Immature natural killer cell (primary cell): ENCODE measurements at places on chromosomes 4 and X. TPM values are rescaled to one million over a fixed set of nuclear protein-coding genes. Genes with fewer than 3 reads are reported as not detected.
A peak's percentile ranks its signal among the peaks of the same experiment; 100 is the strongest.

The CFI gene
- polyA plus RNA-seq = not detected

The SFRP2 gene
- not detected for polyA plus RNA-seq

The GIMD1 gene
- not detected for polyA plus RNA-seq

The EGFL6 gene
- polyA plus RNA-seq = not detected

The ASB5 gene
- not detected for polyA plus RNA-seq

The NAT8L gene
- polyA plus RNA-seq = not detected

The BST1 gene
- polyA plus RNA-seq = 2.0 TPM

The IL2 gene
- not detected for polyA plus RNA-seq

The GC gene
- polyA plus RNA-seq = not detected

The CXCL6 gene
- not detected for polyA plus RNA-seq

- H3K4me1 ChIP-seq = peaks cover 21% of the 10 kb centered on the region
- H3K4me3 ChIP-seq = peak overlapping the region; percentile 82
- no peak for DNase-seq
- H3K27ac ChIP-seq = no peak overlapping the region
Measured at GRCh38 chr4:81030981-81031791, 678 bp downstream of the BMP3 start.

GRCh38 chr4:23828020-23828715, 61.7 kb downstream of the PPARGC1A start:
- no peak for DNase-seq
- no peaks in the 10 kb centered on the region for H3K36me3 ChIP-seq
- no peaks in the 10 kb centered on the region for H3K27me3 ChIP-seq

GRCh38 chr4:56752985-56753384, 68.5 kb downstream of the SPINK2 start:
- DNase-seq = no peak
- H3K27ac ChIP-seq = no peak overlapping the region
- H3K4me3 ChIP-seq = no peak overlapping the region
- peaks cover 7% of the 10 kb centered on the region for H3K36me3 ChIP-seq

GRCh38 chr4:57490520-57491255, 380.5 kb upstream of the IGFBP7 start:
- no peak for DNase-seq
- no peak overlapping the region for H3K27ac ChIP-seq
- no peaks in the 10 kb centered on the region for H3K36me3 ChIP-seq
- H3K27me3 ChIP-seq = no peaks in the 10 kb centered on the region

DNA sequence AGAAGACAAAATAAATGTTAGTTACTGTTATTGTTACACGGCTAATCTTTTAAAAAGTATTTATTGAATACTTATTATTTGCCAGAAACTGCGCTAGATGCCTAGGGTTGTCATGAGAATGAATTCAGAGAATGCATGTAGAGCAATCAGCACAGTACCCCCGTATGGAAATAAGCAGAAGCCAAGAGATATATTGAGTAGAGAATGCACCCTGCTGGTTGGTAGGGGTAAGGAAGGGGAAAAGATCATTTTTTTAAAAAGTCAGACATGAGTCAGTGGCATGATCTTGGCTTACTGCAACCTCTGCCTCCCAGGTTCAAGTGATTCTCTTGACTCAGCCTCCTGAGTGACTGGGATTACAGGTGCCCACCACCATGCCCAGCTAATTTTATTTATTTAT, 13.1 kb upstream of the DRP2 start:
- DNase-seq = no peak
- no peak overlapping the region for H3K27ac ChIP-seq
- no peak overlapping the region for H3K4me3 ChIP-seq

GRCh38 chrX:107804427-107804826, 21.2 kb upstream of the MID2 start:
- no peak overlapping the region for H3K4me3 ChIP-seq
- no peak overlapping the region for H3K27ac ChIP-seq
- H3K4me1 ChIP-seq = no peaks in the 10 kb centered on the region

GRCh38 chr4:71501992-71502391, 163.2 kb downstream of the SLC4A4 start:
- peaks cover 15% of the 10 kb centered on the region for H3K36me3 ChIP-seq
- no peak overlapping the region for H3K4me3 ChIP-seq
- peaks cover 7% of the 10 kb centered on the region for H3K4me1 ChIP-seq
- DNase-seq = no peak
- H3K27me3 ChIP-seq = peaks cover 2% of the 10 kb centered on the region

DNA sequence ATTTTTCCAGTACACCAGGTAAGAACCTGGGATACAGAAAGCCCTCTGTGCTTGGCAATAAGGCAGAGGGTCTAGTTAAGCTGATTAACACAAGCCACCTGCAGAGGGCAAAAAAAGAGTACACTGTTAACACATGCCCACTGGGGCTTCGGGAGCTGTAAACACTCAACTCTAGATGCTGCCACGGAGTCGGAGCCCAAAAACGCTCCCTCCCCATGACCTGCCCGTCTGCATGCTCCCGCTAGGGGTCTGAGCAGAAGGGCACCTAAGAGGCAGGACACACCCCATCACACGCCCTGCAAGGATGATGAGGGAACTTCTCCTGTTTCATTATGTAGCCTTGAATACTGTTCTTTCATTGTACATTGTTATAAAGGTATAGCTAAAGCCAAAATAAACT, 715.6 kb upstream of the AADAT start:
- DNase-seq = no peak
- H3K4me1 ChIP-seq = no peaks in the 10 kb centered on the region
- no peak overlapping the region for H3K4me3 ChIP-seq
- peaks cover 2% of the 10 kb centered on the region for H3K27me3 ChIP-seq

DNA sequence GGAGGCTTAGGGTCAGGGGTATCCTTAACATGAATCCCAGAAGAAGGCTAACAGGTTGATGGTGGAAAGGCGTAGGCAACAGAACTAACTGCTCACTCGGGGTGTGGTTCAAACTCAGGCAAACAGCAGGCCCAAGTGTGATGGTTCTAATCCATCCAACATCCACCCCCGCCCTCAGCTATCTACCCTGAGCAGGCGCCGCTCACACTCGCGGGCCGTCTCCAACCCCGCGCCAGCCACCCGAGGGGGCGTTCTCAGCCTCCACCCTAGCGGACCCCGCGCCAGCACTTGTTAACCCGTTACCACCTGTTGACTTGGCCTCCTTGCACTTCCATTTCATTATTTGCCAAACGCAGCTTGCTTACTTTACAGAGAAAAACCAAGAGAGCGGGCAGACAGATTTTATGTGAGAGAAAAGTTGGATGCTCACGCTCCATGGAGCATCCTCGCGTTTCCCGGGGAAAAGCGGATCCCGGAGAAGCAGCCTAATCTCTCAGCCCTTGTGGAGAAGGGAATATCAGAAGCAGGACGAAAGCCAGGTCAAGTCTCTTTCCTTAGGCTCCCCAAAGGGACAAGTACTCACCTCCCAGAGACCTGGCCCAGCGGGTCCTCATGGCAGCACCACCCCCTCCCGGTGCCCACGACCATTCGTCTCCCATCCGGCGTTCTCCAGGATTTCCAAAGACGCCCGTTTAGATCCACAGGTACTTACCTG, 773 bp downstream of the SNCA start:
- H3K27ac ChIP-seq = no peak overlapping the region
- no peak for DNase-seq
- peaks cover 11% of the 10 kb centered on the region for H3K27me3 ChIP-seq
- H3K4me1 ChIP-seq = peaks cover 34% of the 10 kb centered on the region
- H3K36me3 ChIP-seq = no peaks in the 10 kb centered on the region

DNA sequence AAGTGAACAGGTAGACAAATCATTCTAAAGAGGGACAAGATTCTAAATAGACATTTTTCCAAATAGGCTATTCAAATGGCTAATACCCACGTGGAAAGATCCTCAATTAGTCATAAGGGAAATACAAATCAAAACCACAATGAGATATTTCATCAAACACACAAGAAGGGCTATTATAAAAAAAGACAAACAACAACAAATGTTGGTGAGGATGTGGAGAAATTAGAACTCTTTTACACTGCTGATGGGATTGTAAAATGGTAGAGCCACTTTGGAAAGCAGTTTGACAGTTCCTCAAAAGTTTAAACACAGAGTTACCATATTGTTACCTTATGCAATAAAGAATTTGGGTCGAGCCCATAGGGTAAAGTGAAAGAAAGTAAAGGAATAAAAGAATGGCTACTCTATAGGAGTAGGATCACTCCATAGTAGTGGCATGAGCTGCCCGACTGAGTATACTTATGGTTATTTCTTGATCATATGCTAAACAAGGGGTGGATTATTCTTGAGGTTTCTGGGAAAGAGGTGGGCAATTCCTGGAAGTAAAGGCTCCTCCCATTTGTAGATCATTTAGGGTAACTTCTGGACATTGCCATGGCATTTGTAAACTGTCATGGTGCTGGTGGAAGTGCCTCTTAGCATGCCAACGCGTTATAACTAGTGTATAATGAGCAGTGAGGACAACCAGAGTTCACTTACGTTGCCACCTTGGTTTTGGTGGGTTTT, 58.9 kb upstream of the FAM9C start:
- DNase-seq = no peak
- peaks cover 22% of the 10 kb centered on the region for H3K4me1 ChIP-seq
- peak overlapping the region; percentile 15 for H3K27ac ChIP-seq
- no peak overlapping the region for H3K4me3 ChIP-seq
- H3K36me3 ChIP-seq = no peaks in the 10 kb centered on the region

- no peaks in the 10 kb centered on the region for H3K4me1 ChIP-seq
- H3K36me3 ChIP-seq = no peaks in the 10 kb centered on the region
- H3K27ac ChIP-seq = no peak overlapping the region
- no peaks in the 10 kb centered on the region for H3K27me3 ChIP-seq
- no peak overlapping the region for H3K4me3 ChIP-seq
- no peak for DNase-seq
Measured at GRCh38 chr4:31929676-31930345, 1209.6 kb downstream of the PCDH7 start.

DNA sequence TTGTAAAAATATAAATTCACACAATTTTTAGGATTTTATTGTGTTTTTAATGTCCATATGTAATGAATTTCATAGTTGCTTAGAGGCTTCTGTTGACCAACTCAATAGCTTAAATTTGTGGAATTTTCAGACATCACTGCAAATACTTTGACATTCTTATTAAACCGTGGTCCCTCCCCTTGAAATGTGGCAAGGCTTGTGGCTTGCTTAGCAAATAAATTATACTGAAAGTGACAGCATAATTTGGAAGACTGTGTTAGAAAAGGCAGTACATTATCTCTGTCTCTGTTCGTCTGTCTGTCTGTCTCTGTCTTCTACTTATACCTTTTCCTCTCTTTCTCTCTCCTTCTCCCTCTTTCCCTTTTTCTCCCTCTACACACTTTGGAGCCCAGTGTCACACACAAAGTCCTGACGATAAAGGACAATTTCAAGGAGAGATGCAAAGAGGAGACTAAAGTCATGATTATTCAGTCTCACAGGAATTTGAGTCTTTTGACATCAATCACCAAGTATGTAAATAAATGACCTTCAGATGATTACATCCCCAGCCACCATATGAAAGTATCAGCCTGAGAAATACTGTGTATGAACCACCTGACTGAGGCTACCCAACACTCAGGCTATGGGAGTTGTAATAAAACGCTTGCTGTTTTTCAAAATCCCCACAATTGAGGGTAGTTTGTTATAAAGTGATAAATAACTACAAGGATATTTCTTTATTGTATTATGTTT, 21.0 kb upstream of the UGT2B7 start:
- H3K4me3 ChIP-seq = no peak overlapping the region
- H3K27me3 ChIP-seq = no peaks in the 10 kb centered on the region
- no peak for DNase-seq

DNA sequence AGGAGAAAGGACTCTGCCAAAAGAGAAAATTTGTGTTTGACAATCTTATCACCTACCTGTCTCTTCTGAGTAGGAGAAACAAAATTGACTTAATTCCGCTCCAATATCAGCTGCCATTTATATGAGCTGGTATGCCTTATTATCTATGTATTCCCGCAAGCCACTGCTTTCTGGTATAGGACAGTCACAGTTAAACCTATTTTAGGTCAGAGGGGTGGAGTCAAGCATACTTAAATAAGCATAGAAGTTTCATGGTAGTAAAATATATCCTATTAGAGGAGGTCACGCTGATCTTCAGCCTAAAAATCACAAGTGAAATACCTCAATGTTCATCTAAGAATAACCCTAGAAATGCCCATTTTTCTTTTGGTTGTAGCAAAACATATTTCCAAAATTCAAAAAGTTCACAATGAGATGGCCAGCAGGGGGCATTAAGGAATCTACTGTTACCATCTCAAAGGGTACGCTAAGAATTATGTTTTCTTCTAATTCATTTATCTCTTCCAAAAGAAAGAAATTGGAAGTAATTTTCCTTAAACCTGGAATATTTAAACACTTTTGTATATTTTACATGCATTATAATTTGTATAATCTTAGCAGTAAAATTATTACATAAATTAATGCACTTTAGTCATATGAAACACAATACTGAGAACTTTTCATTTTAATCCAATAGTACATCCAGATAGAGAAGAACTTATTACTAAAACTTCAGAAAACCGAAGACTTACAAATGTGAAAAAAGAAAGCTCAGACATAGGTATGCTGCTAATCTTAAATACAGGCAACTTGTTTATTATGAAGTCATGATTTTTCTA, 10.5 kb downstream of the PPAT start:
- DNase-seq = peak; percentile 45
- no peak overlapping the region for H3K4me3 ChIP-seq
- H3K4me1 ChIP-seq = no peaks in the 10 kb centered on the region
- no peaks in the 10 kb centered on the region for H3K36me3 ChIP-seq
- H3K27me3 ChIP-seq = no peaks in the 10 kb centered on the region
- H3K27ac ChIP-seq = no peak overlapping the region

- H3K27me3 ChIP-seq = peaks cover 4% of the 10 kb centered on the region
- H3K36me3 ChIP-seq = no peaks in the 10 kb centered on the region
- H3K4me1 ChIP-seq = no peaks in the 10 kb centered on the region
Measured at GRCh38 chr4:55385201-55385649, 10.5 kb upstream of the TMEM165 start.

DNA sequence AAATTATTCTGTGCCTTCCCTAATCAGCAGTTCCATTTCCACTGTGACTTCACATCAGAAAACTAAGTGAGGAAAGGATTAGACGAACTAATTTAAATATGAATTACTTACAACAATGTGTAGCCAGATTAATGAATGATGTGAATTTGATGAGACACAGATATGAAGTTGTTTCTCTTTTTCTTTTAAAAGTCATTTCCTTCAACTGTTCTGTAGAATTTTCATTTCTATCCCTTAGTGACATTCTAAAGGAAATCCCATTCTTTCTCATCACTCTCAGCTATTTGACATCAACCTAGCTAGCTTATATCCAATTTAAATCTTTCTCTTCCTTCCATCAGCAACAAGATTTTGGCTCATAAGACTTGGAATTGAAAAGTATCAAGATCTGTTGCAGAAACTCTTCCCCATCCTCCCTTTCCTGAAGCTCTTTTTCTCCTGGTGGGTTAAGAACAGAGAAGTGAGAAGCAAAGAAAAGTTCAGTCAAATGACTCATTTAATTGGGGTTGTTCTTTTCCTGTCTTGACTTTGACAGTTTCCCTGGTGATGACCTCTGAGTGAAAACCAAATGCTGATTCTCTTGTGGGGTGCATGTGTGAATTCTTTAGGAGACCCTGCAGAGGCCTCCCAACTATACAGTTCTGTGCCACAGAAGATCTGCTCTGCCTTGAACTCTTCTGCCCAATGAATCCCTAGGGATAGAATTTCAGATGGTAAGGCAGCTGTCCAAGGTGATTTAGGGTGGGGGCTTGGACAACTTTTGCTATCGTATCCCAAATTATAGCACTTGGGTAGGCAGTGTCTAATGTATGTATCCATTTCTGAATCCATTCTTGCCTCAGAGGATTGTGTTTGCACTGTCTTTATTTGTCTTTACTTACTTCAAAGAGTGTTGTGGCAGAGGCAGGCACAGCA, 232.5 kb upstream of the GPRIN3 start:
- H3K4me1 ChIP-seq = no peaks in the 10 kb centered on the region
- H3K4me3 ChIP-seq = no peak overlapping the region
- peaks cover 9% of the 10 kb centered on the region for H3K36me3 ChIP-seq
- H3K27me3 ChIP-seq = peaks cover 2% of the 10 kb centered on the region
- DNase-seq = no peak

GRCh38 chr4:78776079-78776728, at the start of gene BMP2K:
Gene BMP2K (plus strand): TSS chr4:78776350. CDS start chr4:78776544, 194 bp downstream.
- DNase-seq = no peak
- peak within 1 kb of the TSS; percentile 94 for H3K4me3 ChIP-seq
- peaks cover 18% of the 10 kb centered on the region for H3K4me1 ChIP-seq
- peak within 1 kb of the TSS; percentile 96 for H3K27ac ChIP-seq
